Activated T-cell treated with anti-CD3 and anti-CD28 coated beads for 1 hour (primary cell): ENCODE measurements at places on chromosomes 5 and 9.

- no peak for DNase-seq
Observed at GRCh38 chr9:34292552-34292951, 36.5 kb downstream of the KIF24 start.

GRCh38 chr5:93382188-93382825 lies 198.7 kb downstream of the NR2F1-AS1 start:
- no peak for DNase-seq

DNA sequence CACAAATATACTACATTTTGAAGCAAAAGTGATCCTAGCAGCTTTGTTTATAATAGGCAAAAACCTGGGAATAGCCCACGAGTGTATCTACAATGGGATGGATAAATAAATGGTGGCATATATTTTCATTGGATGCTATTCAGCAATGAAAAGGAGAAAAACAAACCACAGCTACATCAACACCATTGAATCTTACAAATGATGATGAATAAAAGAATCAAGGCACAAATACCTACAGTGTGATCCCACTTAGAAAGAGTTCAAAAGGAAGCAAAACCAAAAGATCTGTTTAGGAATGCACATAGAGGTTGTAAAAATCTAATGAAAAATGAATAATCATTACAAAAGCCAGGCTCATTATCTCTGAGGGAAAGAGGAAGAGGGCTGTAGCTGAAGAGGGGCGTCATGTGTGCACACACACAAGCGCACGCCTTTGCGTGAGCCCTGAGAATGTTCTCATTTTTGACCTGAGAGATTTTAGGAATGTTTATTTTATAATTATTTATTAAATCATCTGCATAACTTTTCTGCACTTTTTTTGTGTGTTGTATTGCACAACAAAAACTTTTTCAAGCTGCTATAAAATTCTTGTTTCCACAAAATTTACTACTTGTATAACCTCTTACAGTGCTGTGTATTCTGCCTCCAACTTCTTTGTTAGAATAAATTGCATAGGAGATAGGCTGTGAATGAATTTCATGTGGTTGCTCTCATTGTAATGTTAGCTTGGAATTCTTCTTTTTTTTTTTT lies 5.9 kb upstream of the RHOBTB3 start:
- DNase-seq: no peak

GRCh38 chr5:147484708-147485020 lies 25.2 kb downstream of the DPYSL3 start:
- DNase-seq: no peak

DNA sequence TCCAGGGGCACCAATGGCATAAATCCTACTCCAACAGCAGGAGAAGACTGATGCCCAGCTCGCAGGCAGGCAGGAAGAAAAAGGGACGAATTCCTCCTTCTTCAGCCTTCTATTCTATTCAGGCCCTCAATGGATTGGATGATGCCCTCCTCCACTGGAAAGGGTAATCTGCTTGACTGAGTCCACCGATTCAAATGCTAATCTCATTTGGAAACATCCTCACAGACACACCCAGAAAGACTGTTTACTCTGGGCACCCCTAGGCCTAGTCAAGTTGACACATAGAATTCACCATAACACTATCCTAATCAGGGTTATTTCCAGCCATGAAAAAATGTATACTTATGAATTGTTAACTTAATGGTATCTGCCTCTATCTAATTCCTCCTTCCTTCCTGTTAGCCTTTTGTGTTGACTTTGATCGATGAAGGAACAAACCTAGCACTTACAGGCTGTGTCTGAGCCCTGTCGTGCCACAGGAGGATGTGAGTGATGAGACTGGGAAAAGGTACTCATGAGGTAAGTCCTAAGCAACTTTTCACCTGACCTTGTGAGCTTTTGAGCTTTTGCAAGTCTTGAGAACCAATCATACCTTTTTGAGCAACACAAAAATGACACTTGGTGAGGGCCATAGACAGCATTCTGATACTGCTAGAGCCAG lies 36.5 kb downstream of the FOXD1 start:
- DNase-seq: no peak

DNA sequence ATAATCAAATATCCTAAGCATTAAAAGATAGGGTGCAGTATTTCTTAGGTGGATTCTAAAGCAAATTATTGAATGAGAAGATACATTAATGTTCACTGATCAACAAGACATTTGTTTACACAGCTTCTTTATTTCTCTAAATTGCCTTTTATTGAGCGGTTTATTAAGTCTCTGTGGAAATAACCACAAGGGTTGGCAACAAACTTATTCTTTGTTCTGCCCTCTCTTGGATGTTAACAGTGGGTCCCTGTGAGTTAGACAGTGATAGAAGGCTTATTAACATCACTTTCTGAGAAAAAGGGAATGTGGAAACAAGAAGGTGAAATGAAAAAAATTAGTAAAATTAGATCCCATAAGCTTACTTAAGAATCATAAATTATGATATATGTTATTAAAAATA lies 82.7 kb upstream of the C6 start:
- DNase-seq: no peak

- DNase-seq: no peak
Observed at GRCh38 chr5:71771191-71771590, 52.1 kb downstream of the CARTPT start.

DNA sequence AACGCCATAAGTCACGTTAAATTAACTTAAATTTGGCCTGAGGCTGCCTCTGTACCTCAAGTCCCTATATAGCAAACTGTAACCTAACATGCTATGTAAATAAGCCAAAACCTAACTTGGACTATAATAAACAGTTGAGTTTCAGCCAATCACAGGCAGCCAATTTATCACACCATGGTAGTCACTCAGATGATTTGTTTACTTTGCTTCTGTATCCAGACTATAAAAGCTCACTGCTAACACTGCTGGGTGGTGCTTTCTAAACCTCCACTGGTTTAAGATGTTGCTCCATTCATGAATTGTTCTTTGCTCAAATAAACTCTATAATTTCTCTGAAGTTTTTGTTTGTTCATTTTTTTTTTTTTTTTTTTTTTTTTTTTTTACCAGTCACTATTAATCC lies 62.8 kb downstream of the TRPM3 start:
- DNase-seq: no peak

GRCh38 chr9:109574061-109574882 lies 76.2 kb upstream of the PTPN3 start:
- DNase-seq: no peak

DNA sequence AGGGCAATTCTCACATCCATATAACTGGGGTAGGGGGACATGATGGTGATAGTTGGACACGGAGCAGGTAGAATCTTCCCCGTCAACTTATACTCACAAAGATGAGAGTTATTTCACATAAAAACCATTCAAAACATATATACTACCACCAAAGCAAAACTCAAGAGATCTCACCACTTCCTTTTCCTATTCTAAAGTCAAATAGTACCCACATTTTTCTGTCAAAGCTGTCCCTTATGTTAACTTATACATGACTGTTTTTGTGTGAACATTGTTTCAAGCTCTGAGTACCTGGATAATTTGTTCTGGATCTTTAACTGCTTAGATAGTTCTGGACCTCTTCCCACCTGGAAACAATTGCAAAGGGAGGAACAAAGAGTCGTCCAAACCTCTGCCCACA lies 95.5 kb upstream of the MAN2A1 start:
- no peak for DNase-seq

DNA sequence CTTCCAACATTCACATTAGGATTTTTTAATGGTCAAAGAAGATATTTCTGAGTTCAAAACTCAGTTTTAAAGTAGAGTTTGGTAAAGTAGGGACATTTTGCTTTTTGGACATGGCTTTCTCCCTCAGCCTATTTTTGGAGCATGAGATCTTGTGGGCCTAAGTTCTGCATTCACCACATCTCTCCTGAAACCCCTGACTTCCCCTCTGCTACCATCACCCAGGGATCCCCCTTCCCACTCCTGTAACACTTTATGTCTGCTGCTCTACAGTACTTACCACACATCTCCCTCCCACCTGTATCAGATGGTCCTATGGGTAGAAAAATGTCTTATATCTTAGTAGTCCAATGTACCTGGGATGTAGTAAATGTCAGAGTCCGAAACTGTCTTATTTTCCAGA lies 48.2 kb upstream of the JAK2 start:
- DNase-seq: no peak

DNA sequence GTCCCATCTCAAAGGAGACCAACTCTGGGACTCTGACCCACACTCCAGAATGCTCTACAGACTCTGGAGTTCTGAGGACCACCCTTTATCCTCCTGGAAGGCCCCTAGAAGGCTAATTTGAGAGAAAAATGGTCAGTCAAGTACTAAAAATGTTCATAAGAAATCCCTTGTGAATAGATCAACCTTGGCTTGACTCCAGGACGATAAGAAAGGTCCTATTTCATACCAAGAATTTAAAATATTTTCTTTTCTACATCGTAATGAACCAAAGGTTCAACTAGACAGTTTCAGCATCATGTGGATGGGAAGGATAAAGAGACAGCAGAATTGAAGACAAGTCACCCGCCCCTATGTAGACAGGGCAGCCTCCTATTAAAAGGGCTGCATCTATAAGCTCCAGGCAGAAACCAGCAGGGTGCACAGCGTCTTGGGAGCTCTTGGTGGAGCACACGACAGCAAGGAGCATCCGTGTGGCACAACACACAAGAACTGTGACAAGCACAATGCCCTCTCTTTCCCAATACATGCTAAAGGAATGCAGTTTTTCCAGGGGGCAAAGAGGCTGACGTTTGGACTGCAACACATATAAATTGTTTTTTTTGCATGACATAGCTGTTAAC lies 38.3 kb downstream of the RASEF start:
- DNase-seq: no peak

DNA sequence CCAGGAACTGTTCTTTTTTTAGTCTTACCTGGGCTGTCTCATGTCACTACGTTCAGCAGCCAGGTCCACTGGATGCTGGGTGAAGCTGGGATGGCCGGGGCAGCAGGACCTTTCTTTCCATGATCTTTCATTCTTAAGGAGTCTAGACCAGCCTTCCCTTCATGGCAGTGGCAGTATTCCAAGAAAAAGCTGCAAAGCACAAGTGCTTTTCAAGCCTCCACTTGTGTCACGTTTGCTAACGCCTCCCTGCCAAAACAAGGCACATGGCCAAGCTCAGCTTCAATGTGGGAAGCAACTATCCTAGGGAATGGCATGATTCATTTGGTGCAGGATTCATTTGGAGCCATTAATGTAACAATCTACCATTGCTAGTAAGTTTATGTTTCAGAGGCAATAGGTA lies 94.8 kb downstream of the RCL1 start:
- DNase-seq: no peak

GRCh38 chr5:174745590-174746103 lies 21.3 kb downstream of the MSX2 start:
- DNase-seq: no peak

- DNase-seq: no peak
Observed at GRCh38 chr5:136957428-136957827, 541.7 kb downstream of the SPOCK1 start.
